ENCODE measurements at places on chromosomes 11 and 22.

GRCh38 chr11:6204706-6205105, 651 bp upstream of the C11orf42 start:
- DNase-seq: peak; percentile 11

DNA sequence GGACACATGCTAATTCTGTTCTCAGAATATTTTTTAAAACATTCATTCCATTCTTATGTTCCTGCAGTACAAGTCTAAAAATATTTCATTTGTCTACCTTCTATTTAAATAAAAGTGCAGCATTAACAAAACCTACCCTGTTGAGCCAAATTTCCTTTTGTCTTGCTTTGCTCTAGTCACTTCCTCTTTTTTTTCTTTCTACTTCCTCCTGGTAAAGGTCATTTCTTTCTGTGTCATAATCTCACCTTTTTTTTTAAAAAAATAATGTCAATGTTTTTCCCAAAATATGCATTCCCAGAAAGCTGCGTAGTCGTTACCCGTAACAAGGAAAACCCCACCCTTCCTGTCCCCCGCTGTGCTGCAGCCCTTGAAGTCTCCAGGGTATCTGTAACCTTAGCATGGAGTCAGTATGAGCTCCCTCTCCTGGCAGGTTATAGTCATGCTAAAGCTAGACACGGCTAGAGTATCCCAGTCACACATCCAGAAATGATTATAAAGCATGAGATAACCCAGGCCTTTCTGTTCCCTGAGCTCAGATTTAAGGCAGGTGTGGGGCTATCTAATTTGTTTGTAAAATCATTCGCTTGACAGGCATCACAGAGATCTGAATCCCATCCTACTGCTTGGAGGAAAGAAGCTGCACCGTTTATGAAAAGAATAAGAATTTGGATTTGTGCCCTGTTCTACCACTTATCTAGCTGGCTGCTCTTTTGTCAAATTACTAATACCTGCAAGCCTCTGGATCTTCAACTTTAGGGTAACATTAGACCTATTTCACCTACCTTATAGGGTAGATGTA, 51.1 kb upstream of the EED start:
- peak; percentile 84 for DNase-seq

GRCh38 chr11:12163181-12163941, 53.0 kb downstream of the MICAL2 start:
- peak; percentile 62 for DNase-seq

GRCh38 chr11:93368022-93368421, 37.5 kb downstream of the DEUP1 start:
- DNase-seq: no peak

All from fibroblast of upper back skin (primary cell).